ENCODE measurements at places on chromosomes 11 and 22.

DNA sequence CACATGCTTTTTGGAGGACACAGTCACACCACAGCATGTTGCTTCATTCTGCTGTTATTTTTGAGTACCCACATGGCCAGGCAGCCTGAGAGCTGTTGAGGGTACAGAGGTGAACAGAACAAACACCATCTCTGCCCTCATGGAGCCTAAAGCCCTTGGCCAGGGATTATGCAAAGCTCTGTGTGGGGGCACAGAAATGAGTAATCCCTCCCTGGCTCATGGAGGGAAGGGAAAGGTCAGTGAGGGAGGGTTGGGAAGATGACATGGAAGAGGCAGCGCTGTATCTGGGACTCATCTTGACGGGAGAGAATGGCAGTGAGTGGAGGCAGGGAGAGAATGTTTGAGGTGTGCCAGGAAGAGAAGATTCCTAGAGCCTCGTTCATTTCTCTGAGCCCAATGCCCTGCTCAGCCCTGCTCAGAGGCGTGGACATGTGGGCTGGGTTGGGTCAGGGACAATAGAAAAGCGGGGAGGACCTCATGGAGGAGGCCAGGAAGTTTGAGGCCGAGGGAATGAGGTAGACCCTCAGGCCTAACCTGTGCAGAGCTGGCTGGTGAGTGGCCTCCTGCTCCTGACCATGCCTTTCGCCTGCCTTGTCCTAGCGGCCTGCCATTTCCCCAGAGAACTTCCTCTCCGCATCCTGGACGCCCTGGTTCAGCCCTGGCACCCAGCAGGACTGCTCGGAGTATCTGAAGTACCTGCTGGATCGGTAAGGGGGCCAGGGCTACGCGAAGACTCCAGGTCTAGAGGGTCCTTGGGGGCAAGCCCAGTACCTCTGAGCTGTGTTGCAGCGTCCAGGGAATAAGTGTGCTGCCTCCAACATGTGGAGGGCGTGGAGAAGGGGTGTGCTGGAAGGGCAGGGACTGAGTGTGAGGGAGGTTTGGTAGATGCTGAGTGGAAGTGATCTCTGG lies 19.8 kb downstream of the USP35 start:
- DNase-seq: no peak

- DNase-seq: no peak
These were observed 67.4 kb upstream of the SLC22A12 start for GRCh38 chr11:64523456-64524157.

GRCh38 chr11:77590194-77590782 lies 535 bp downstream of the AQP11 start:
- DNase-seq: no peak

GRCh38 chr11:82930229-82930628 lies 28.7 kb downstream of the DDIAS start:
- DNase-seq: no peak

DNA sequence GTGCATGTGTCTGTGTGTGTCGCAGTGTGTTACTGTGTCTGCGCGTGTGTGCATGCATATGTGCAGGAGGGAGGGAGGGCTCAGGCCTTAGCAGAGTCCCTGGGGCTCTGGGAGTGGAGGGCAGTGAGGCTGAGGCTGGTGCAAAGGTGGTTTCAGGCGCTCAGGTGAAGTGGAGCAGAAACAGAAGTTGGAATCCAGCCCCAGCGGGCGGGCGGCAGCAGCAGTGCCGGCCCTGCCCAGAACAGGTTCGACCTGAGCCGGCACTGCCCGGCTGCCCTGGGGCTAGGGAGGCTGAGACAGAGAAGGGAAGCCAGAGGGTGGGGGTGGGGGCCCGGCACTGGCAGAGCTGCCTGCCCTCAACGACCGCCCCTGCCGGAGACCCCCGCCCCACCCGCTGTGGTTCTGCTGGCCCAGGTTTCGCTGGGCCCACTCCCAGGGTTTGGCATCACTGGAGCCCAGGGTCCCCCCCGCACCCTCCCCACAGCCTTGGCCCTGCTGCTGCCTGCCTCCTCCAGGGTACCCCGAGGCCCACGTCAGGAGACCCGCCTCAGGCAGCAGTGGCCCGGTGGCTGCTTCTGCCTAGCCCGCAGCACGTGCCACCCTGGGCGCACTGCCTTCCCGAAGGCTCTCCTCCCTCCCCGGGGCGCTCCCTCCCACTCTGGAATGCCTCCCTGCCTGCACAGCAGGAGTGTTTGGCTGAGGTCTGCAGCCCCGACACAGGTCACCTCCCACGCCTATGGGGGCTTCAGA lies 13.3 kb downstream of the ASCL2 start:
- DNase-seq: no peak

DNA sequence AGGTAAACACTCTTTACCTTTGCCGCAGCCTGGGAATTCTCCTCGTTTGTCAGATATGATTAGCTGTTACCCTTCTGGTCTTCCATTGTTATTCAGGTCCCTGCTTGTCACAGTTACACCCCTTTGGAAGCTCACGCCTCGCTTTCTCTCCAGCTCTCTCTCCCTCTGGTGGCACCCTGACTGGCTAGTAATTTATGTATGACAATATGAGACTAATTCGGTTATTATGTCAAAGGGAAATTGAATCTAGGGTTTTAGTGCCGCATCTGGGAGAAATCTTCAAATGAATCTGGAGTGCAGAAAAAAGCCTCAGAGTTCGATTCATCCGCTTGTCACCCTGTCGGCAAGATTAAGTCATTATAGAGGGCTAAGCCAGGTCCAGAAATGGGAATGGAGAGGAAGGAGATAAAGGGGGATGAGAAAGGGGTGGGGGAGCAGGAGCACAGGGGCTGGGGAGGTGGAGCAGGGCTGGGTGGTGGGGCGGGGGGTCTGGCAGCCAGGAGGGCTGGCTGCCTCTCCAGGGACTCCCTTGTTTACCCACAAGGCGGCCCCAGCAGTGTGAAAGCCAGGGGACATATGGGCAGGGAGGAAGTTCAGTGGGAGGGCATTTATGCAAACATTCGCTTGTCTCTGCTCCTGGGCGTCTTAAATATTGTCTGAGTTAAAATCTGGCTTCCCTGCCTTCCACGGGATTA lies 179.0 kb upstream of the NECTIN1 start:
- DNase-seq: no peak

GRCh38 chr11:18750944-18751343 lies 25.0 kb upstream of the IGSF22 start:
- DNase-seq: no peak

DNA sequence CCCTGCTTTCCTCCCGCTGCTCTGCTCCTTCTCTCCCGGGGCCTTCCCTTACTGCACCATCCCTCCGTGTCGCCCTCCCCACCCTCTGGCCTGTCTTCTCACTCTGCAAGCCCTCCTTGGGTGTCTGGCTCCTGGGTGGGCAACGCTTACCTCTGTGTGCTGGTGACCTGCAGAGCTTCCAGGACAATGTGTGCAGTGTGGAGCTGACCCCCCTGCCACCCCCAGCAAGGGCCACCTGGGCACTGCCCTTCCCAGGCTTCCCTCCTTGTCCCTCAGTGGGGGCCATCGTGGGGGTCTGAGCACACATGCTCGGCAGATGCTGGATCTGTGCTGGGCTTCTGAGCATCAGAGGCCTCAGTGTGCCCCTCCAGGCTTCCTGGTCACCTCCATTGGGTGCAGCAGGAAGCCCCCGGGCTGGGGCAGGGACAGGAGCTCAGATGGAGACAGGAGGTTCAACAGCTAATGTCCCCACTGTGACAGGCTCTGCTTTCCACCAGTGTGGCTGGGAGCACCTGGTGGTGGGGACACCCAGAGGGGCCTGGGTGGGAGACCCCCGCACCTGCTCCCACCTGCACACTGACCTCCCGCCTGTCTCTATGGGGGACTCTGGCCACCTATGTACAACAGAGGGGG lies 7.8 kb upstream of the BRSK2 start:
- DNase-seq: no peak

- DNase-seq: peak; percentile 30
These were observed 61.5 kb upstream of the EED start for GRCh38 chr11:86182976-86183584.

DNA sequence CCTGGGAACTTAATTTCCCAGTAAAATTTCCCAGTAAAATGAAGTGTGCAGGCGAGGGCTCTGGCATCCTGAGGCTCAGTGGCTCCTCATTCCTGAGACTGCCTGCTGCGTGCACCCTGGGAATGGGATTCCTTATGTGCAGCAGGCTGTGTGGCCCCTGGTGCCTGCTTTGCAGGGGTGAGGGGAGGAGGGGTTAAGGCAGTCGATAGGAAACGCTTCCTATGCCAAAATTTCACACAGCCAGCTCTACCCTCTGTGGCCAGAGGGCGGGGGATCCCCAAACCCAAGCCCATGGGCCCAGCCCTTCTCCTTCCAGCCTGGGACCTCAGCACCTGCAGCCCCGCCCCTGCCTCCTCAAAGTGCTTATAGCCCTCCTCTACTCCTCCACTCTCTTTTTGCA lies 12.1 kb upstream of the BAIAP2L2 start:
- no peak for DNase-seq

DNA sequence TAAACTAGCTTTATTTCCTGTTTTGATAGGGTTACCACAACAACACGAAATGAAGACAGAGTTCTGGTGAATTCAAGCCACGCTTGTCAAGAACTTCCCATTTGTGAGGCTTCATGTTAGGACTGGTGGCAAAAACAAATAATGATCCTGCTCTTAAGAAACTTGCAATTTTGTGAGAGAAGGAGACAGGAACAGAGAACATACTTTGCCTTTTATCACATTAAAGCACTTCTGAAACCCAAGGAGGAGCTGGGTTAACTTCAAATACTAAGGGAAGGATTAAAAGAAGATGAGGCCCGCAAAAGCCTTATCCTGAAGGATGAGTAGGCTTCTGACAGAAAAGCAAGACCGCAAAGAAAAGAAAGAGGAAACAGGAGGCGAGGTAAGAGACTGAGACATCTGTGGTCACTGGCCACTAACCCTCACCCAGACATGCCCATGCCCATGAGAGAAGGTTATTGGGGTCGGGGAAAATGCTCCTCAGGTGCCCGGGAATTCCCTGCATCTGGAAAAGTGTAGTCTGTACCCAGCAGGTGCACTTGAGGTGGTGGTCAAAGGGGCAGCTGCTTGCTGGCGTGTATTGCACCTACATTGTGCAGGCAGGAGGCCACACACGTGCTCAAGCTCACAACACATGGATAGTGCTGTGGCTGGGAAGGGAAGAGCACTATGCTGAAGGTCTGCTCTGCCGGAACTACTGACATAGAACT lies 50.5 kb downstream of the MAPK1 start:
- DNase-seq: peak; percentile 7

GRCh38 chr11:134612140-134613030 lies 200.3 kb upstream of the B3GAT1 start:
- no peak for DNase-seq

DNA sequence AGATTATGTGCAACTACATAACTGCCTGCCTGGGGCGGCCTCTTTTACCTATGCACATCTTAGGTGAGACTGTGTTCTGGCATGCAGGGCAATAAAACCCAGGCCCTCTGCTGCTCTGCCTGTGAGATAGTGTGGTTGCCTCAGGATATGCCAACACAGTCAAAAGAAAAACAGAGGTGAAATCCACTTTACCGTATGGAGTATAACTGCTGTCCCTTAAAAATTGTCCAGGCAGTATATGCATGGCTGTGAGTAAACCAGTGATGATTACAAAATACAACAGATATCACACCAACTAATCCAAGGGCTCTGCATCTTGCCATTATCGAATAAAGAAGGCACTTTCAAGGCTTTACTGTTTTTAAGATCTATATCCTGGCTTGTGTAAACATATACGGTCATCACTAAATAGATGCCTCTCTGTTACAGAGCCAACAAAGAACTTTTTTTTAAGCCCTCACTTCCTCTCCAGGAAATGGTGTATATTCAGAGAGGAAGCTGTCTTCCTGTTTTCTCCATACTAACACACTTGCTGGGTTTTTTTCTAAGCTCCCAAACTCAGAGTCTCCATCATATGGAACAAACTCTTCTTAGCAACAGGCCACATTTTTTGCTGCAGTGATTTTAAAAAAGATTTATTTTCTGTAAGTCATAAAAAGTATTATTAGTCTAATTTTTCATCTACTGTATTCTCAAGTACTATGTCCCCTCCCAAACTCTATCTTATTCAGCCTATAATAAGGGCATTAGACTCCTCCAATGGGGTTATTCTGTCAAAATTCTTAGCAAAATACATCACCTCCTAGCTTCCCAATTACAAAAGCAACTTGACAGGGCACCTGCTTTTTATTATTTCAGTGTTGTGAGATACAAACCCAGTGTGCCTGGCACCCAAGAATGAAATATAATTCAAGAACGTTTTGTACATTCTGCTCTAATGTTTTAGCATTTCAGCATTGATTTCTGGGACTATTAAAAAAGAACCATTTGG lies 135.2 kb downstream of the MAML2 start:
- no peak for DNase-seq

DNA sequence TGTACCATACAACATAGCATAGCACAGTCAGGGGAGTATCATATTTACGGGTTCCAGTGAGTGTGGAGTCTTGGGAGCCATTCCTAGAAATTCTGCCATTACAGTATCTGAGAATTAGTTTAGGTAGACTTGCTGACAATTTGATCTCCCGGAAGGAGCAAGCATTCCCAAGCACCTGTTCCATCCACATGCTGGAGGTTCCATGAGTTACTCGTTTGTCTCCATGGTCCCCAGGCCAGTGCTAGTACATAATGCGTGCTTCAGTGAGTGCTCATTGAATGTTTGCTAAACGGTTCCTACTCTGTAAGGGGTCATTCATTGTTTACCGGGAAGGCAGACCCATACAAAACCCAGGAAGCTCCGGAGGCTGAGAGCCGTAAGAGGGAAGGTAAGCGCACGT lies 27.4 kb upstream of the MYOD1 start:
- DNase-seq: no peak

DNA sequence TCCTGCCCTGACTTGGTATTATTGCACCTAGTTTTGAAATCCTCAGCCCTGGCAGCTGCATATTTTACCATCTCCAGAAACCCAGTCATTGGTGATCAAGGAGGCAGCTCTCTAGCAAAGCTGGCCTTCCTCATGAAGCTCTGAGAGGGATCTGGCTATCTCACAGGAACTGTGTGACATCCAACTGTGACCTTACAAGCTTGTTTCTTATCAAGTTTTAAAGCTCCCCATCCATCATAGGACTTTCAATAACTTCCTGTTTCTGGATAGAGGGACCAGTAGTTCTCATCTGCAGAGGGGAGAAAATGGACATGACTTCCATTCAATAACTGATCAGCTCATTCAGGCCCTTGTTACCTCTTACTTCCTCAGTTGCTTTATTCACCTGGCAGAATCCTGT lies 18.2 kb downstream of the CALCA start:
- DNase-seq: no peak

DNA sequence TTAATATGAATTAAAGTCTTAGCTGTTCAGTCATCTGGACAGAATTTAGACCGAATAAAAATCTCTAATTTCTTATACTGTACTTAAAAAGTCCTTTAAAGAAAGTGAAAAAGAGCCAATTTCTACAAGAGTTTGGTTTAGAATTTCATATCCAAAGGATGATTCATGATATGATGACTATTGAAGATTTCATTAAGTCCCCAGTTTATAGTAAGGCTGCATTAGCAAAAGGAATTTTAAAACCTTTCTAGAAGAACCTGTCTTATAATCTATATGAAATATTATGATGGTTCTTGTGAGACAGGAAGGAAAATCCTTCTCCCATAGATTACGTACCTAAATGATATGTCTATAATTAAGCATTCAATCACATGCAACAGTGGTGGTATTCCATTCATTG lies 34.8 kb downstream of the TSG101 start:
- no peak for DNase-seq
